Cerebellum (tissue), 4 donors: ENCODE measurements at places on chromosomes 5 and 9.

DNA sequence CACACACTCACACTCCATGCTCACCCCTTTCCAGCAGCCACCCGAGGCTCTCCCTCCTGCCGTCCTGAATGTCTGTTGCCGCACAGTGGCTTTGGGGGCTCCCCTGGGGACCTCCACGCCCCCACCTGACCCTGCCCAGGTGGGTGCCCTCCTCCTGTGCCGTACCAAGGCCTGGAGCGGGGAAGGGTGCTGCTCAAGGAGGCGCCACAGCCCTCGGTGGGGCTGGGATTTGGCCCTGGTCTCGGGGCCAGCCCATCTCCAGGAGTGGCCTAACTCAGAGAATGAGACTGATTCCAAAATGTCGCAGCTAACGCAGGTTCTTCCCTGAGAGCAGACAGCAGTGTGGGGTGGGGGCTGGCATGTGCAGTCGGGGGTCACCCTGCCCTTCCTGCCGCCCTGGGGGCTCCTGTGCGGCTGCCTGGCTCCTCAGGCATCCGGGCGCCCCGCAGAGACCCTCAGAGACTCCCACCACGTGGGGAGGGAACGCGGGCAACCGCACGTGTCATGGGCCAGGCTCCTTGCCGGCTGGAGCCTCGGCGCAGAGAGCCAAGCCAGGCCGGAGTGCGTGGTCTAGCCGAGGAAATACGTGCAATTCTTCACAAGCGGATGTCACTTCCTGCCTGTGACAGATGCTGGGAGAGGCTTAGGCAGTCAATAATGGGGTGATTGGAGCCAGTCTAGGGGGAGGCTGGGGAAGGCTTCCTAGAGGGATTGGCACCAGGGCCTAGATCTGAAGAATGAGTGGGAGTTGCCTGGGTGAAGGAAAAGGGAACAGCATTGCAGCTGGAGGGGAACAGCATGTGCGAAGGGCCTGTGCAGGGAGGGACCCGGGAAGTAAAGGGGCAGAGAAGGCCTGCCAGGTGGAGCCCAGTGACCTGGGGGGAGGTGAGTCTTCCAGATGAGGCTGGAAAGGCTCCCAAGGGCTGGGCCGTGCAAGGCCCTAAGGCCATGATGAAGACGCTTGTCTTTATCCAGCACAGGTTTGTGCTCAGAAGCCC is 44.1 kb downstream of the C9orf50 start:
- no peak for DNase-seq

DNA sequence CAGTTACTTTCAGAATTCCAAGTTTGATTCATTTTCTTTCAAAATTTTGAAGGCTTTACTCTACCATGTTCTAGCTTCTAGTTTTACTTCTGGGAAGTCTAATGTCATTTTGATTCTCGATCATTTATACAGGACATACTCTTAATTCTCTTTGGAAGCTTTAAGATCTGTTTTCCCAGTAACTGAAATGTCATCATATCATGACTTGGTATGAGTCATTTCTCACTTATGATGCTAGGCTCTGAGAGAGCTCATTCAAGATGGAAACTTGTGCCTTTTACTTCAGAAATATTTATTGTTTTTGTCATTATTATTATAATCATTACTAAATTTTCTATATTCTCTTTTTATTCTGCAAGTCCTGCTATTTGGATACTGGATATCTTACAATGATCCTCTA is 222.3 kb downstream of the PARP8 start:
- no peak for DNase-seq

DNA sequence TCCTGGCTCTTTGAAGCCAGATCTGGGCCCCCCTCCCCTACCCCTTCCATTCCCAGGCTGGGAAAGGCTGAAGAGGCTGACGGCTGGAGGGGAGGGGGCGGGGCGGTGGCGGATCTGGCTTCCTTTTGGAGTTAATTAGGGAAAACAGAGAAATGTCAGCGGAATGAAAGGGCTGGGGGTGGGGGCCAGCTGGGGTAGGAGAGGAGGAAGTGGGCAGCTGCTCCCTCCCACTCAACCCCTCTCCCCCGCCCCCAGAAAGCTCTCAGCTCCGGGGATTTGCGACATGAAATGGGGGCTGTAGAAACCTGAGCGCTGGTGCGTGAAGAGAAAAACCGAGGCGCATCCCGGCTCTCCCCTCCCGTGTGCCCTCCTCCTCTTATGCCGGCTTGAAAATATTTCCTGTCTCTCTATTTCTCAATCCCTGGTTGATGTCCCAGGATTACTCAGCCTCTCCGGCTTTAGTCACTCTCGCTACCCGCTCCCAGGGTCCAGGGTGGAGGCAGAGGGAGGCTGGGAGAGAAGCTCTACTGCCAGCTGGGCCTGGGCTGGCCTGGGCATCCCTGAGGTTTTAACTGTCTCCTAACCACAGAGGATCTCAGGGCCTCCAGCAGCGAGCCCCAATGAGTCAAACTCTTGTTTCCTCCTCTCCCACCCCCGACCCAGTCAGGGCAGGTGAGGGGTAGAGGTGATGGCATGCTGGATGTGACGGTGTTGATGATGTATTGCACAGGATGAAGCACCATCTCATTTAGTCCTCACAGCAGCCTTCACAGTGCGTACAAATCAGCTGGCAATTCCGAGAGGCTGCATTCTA is 20.1 kb downstream of the PCDHGC5 start:
- DNase-seq, result peak; percentile 55

GRCh38 chr9:21252721-21253547 is 13.1 kb upstream of the IFNA14 start:
- DNase-seq, result peak; percentile 7
